ENCODE measurements at places on chromosomes 6 and 20.
A peak's percentile ranks its signal among the peaks of the same experiment; 100 is the strongest.

- DNase-seq = no peak
Measured at GRCh38 chr6:111985202-111985731, 68.6 kb upstream of the CCN6 start.

- peak; percentile 70 for DNase-seq
Measured at GRCh38 chr6:89007209-89008000, 44.0 kb upstream of the RNGTT start.

GRCh38 chr20:49631061-49631716, 63.3 kb upstream of the PTGIS start:
- no peak for DNase-seq

DNA sequence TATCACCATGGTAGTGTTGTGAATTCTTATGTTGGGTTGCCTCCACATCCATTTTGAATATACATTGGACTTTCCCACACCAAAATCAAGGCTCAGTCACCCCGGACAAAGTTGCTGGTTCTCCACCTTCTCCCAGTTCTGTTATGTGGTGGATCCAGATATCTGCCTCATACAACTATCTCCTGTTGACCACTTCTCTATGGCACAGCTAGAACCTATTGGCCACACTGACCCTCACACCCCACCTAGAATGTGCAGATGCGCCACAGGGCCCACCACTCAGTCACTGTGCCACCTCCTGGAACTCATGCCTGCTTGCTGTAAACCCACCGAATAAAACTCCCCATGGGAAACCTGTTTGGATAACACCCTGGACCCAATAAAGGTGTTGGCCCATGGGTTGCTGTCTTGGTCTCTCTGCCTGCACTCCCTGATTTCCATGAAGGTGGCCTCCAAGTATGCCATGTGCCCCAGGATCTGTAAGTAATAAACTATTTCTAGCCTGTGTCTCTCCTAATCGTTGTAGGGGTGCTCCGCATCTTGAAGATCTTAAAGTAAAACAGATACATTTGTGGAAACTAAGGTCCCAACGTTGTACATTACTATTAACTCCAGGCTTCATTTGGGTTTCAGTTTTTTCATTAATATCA, 7.2 kb upstream of the NQO2 start:
- DNase-seq = no peak

GRCh38 chr6:42710316-42710715, 12.1 kb downstream of the PRPH2 start:
- DNase-seq = no peak

- DNase-seq = no peak
Measured at GRCh38 chr6:31462026-31462963, 35.6 kb upstream of the MICB start.

DNA sequence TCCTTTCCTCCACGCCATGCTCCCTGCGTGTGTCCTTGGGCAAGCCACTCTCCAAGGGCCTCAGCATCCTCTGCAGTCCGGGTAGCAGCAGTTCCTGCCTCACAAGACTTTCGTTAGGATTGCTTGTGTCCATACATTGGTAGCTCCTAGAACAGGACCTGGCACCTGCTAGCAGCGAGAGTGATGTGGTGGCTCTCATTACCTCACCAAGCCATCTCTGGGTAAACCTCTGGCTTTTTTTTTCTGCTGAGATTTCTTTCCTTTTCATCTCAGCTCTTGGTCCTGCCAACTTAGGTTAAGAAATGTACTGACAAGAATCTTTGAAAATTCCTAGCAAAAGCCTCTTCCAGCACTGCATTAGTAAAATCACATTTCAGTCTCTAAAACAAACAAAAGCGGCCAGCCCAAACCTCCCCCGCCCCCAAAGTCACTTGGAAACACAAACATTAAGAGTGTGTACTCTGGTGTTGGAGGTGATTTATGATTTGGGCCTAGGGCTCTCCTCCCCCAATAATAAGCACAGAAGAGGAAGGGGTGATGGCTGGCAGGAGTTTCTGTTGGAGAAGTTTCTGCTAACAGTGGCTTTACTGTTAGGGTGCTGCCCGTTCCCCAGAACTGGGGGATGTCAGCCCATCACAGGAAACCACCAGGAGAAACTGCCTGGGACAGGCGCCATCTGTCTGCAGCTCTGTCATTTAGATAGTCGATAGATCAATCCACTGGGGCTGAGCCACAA, 199.2 kb downstream of the CD83 start:
- no peak for DNase-seq

- no peak for DNase-seq
Measured at GRCh38 chr20:54037525-54037924, 32.9 kb downstream of the BCAS1 start.

DNA sequence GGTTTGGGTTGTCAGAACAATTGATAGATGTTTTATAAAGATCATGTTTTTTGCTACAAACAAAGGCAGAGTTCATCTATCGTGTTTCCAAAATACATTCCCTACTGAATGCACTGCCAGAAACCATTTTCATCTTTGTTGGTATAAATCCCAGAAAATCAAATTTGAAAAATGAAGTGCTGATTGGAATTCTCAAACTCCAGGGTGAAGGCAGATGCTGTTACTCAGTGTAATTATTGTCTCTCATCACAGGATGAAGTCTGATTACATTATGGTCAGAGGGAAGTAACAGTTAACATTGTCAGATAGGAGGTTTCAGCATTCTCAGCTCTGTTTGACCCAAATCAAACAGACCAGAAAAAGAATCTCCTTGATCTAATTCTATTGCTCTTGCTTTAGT, 198.4 kb upstream of the KCNK16 start:
- no peak for DNase-seq

GRCh38 chr6:11798538-11798937, 19.9 kb upstream of the ADTRP start:
- DNase-seq = no peak

DNA sequence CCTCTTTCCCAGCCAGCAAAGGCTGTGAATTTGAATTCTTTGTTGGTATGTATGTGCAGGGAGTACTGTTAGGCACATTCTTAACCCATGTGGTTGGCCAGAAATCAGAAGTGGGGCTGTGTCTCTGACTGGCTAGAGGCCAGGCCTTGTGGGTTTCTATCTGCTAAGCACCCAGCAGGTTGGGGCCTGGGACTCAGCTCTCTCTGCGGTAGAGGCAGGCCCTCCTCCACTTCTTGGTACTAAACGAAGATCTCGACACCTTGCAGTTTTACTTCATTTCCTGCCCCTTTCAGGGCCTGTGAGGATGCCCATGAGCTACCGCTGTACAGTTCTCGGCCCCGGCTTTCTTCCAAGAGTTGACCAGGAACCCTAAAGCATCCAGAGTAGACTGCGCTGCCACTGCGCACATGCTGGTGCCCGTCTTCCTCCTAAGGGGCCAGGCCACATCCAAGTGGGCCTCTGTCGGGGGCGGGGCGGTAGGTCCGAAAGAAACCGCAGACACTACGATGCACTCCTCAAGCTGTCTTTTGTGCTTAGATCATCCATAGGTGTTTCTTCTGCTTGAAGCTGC, 51.1 kb downstream of the TCP11 start:
- DNase-seq = peak; percentile 90

DNA sequence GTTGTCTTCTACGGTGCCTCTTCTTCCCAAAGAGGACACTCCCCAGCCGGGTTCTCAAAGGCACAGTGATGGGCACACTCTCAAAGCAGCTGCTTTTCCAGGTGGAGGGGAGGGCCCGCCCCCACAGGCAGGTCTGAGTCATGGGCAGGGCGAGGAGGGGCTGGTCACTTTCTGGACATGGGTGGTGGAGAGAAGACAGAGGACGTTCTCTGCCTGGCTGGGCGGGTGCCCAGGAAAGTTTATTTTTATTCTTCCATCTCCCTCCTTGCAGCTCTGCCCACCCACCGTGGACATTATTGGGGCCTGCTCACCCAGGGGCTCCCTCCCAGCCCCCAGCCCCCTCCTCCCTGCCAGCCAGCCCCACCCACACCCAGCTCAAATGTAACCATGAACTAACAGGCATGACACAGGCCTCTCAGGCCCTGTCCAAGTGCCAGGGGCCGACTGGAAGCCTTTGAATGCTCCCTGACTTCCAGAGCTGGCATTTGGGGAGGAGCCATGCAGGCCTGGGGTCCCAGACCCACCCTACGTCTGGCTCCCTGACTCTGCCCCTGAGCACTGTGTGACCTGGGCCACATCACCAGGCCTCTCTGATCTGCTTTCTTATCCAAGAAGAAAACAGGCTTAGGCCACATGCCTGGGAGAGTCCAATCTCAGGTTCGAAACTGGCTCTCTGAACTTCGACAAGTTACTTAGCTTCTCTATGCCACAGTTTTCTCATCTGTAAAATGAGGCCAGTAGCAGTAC, 8.0 kb downstream of the TGM2 start:
- no peak for DNase-seq

GRCh38 chr20:43725666-43726065, 1.1 kb downstream of the GTSF1L start:
- no peak for DNase-seq

- no peak for DNase-seq
Measured at GRCh38 chr6:167577891-167578361, 248.8 kb upstream of the AFDN start.

- DNase-seq = no peak
Measured at GRCh38 chr20:53728359-53728758, 134.7 kb upstream of the ZNF217 start.
